ENCODE measurements at places on chromosomes 6 and 20.

DNA sequence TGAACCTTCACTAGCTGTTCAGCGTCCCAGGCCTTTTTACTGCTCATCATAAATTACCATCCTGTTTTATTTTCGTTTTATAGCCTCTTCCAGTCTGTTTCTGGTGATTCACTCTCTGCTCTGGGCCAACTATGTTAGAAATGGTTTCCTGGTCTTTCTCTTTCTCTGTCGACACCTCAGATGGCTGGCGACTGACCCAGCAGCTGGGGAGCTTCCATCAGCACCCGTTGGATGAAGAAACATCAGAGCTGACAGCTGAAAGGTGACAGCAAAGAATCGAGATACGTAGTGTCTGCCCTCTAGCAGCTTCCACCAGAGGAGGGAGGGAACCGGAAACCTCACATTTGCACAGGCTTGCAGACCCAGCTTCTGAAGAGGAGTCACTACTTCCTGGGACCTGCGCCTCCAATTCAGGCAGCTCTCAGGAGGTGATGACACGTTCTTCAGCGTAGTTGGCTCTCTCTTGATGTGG is 82.9 kb upstream of the MLN start:
- no peak for DNase-seq

DNA sequence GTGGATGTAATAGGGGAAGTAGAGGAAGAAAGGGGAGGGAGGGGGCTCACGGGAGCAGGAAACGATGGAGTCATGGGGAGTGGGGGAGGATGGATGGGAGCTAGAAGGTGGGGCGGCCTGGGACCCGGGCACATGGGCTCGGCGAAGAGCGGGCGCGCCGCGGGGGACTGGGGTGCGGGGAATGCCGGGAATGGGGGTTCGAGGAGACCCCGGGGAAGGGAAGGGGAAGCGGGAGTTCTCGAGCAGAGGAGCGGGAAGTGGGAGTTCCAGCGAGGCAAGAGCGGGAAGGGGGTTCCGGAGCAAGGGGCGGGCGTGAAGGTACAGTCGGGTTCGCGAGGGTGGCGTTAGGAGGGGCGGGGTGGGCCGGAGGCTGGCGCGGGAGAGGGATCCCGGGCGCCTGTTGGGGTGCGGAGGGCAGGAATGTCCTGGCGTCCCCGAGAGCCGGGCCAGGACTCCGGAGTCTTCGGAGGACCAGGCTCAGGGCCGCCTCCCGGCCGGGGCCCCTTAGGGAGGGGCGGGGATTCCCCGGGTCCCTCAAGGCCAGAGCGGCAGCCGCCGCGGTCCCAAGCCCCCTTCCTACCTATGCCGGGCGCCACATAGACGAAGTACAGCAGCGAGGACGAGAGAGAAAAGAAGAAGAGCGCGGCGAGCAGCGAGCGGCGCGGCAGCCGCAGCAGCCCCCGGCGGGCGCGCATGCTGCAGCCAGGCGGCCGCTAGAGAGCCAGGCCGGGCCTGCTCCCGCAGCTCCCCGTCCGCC is 504 bp downstream of the B4GALT5 start:
- DNase-seq, result peak; percentile 46

DNA sequence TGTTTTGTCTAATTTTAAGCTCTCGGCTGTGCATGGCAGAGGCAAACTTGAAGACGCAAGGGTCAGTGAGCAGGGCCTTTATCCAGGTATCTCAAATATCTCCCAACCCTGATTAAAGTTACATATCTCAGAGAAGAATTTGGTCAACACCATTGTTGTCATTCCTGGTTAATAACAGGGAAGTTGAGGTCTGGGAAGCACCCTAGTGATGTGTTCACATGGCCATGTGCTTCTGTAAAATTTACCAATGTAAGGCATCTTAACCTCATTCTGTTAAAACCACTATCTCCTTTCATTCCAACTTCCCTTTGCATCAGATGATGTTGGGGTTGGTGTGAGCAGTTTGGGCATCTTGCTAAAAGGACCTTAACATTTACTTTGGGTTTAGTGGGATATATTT is 4.0 kb upstream of the FAM110A start:
- DNase-seq, result no peak

DNA sequence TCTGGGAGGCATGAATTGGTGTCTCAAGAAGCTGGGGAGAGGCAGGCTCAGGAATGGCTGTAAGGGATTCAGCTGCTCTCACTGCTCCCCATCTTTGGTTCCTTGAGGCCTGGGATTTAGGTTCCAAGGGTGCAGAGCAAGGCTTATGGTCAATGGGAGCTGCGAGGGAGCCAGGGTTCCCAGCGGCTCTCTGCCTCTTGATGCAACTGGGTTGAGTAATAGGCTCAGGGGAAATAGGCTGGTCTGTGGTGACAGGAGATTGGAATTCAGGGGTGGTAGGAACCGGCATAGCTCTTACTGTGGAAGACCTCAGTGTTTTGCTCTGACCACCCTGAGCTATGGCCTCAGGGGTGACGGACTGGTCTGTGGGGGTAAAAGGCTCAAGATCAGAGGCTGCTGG is 13.0 kb upstream of the NRM start:
- DNase-seq, result no peak

DNA sequence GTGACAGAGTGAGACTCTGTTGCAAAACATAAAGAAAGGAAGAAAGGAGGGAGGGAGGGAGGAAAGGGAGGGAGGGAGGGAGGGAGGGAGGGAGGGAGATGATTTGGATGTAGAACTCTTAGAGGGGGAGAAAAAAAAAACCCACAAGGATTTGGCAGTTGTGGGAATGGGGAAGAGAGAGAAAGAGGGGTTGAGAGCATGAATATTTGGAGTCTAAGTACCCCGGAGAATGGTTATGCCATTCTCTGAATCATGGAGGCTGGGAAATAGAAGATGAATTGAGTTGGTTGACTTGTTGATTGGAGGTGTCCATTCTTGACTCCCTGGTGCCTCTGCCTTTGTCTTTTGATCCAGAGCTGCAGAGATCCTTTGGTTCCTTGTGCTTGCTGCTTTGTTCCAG is 35.7 kb downstream of the RALY start:
- DNase-seq, result no peak

DNA sequence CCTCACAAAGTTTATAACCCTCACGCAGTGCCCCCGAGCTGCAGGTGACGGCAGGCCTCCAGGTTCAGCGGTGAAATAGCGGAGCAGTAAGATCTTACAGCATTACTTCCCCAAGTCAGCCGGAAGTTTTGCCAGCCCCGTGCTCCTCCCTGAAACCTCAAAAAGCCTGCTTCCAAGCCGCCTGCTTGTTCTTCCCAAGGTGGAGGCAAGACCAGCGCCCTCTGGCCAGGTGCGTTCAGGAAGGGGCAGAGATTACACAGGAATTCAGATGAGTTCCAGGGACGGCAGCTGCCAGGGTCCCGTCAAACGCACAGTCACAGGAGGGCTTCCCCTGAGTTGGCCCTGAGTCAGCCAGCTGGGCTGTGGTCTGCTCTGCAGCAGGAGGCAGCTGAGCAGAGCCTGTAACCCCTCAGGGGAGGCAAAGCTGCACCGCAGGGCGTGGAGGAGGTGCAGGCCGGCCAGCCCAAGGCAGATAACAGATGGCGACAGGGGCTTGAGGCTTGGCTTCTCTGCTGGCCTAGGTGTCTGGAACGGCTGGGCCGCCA is 124.1 kb upstream of the RPS6KA2 start:
- DNase-seq, result peak; percentile 33

GRCh38 chr6:7426447-7427169 is 37.0 kb downstream of the RIOK1 start:
- DNase-seq, result no peak

DNA sequence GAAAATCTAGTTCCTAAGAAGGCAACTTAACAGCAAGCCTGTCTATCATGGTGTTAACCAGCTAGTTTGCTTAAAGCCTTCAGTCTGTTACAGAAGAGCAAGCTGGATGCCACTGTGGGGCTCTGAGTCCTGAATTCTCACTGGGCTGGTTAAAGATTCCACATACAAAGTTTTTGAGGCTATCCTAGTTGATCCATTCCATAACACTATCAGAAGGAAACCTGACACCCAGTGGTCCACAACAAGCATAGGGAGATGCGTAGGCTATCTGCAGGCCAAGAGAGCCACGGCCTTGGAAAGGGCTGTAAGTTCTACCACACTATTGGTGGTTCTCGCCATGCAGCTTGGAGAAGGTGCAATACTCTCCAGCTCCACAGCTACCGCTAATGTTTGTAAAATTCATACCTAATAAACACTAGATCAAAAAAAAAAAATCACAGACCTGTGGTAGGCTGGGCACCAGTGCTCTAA is 420 bp upstream of the MCCD1 start:
- DNase-seq, result no peak

DNA sequence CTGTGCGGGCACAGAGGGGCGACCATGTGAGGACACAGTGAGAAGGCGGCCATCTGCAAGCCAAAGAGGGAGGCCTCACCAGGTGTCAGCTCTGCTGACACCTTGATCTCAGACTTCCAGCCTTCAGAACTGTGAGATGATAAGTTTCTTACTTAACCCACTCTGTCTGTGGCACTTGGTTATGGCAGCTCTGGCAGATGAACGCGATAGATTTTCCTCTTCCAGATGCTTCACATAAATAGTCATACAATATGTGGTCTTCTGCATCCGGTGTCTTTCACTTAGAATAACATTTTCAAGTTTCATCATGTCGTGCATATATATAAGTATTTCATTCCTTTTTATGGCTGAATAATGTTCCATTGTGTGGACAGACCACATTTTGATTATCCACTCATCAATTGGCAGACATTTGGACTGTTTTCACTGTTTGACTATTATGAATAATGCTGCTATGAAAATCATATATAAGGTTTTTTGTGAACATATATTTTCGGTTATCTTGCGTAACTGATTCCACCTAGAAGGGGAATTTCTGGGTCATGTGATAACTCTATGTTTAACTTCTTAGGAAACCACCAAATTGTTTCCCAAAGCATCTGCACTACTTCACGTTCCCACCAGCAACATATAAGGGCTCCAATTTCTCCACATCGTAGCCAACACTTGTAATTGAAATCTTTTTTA is 30.2 kb downstream of the PRR18 start:
- DNase-seq, result no peak

All from CD4-positive, alpha-beta T cell treated with Interleukin-15 for 1 hour (primary cell).